ENCODE measurements at places on chromosomes 11 and 22.
A peak's percentile ranks its signal among the peaks of the same experiment; 100 is the strongest.

- DNase-seq = no peak
Measured at GRCh38 chr22:35212009-35212408, 45.3 kb upstream of the HMGXB4 start.

- DNase-seq = no peak
Measured at GRCh38 chr11:3203221-3204043, 15.2 kb downstream of the MRGPRG start.

- DNase-seq = no peak
Measured at GRCh38 chr11:117879516-117880480, 3.3 kb upstream of the FXYD6 start.

DNA sequence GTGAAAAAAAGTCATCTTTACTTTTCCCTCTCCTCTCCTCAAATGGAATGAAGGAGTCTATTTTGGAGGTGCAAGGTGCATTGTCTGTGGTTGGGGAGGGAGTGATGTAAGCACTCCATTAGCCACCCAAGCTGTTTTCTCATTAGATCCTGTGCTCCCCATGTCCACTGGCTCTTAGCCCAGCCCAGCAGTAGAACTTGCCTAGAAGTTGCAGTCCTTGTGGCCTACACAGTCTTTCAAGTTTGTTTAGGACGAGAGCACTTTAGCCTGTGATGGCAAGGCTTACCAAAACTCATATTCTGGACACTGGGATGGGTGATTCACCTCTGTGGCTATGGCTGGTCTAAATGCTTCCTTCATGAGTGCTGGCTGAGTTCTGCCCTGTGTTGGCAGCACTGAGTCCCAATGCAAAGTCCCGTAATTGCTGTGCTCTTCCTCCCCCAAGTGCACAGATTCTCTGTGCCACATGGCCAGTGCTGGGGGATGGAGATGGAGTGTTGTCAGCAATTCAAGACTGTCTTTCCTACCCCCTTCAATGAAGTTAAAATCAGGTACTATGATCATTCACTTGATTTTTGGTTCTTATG is 15.8 kb downstream of the SLC22A25 start:
- no peak for DNase-seq

DNA sequence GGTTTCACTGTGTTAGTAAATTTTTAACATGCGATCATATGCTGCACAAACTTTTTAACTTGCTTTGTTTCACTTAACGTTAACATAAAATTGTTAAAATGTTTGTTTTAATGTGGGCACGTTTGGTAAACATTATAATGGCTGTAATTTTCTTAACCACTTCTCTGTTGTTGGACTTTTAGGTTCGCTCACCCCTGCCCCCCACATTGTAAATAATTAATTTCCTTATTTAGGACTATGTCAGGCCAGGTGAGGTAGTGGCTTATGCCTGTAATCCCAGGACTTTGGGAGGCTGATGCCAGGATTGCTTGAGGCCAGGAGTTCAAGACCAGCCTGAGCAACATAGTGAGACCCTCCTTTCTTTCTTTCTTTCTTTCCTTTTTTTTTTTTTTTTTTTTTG is 6.7 kb upstream of the DIXDC1 start:
- DNase-seq = no peak

- DNase-seq = no peak
Measured at GRCh38 chr11:9172389-9172788, 81.0 kb upstream of the SCUBE2 start.

- DNase-seq = no peak
Measured at GRCh38 chr11:119763071-119763728, 34.2 kb upstream of the NECTIN1 start.

GRCh38 chr11:85165819-85166218 is 461.3 kb downstream of the DLG2 start:
- no peak for DNase-seq

DNA sequence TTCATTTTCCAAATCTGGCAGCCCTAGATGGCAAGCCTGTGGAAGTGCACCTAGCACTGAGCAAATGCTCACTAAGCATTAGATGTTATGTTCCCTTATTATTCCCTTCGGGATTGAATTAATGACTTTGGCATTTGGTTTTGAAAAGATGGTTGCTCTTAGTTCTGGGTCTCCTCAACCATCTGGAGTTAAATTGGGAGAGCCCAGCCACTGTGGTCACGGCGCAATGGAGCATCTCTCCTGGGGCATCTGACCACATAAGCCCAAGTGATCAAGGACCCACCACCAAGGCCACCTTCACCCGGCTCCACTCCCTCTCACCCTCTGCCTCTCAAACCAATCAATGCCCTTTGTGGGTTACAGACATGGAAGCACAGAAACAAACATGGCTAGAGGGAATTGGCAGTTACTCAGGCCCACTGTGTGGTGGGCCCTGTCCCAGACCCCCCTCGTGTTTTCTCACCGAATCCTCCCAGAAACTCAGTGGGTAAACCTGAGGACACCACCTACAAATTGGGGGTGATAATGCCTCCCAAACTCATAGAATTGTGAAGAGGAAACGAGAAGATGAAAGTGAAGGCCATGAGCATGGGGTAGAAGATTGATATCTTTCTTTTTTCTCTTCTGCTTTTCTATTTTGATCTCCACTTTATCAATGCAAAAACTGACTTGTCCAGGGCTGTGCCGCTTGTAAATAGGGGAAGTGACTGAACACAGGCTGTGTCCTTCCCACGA is 52.2 kb downstream of the IRAG1 start:
- DNase-seq = no peak

- peak; percentile 62 for DNase-seq
Measured at GRCh38 chr22:19892257-19892879, 37.7 kb upstream of the GNB1L start.

- no peak for DNase-seq
Measured at GRCh38 chr22:17990147-17990546, 34.2 kb downstream of the MICAL3 start.

GRCh38 chr11:124922831-124923230 is 3.8 kb downstream of the HEPN1 start:
- no peak for DNase-seq

- DNase-seq = no peak
Measured at GRCh38 chr11:102323542-102324251, 6.4 kb downstream of the BIRC3 start.

DNA sequence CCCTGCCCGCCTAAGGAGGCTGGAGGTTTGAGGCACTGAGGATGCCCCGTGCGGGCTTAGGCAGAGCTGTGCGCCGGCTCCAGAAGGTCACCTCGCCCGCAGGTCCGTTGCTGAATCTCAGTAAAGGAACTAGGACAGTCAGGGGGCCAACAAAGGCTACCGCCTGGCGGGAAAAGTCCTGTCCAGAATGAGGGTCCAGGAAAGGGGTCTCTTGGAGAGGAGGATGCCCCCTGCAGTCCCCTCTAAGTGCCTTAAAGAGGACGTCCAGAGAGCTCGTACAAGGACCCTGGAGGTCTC is 548 bp downstream of the PVALB start:
- no peak for DNase-seq

DNA sequence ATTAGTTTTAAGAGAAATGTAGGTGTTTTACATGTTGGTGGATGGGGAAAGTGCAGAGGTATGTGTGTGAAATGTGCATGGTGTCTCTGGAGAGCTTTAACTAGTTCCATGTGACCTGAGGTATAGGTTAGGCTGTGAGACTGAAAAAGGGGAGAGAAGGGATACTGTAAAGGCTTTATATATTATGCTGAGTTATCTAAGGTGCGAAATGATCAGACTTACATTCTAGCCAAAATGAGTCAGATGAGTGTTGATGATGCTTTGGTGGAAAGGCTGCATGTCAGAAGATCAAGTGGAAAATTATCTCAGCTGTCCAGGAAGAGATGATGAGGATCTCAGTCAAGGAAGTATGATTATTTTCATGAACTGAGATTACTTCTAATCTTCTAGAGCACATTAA is 15.8 kb downstream of the ACAT1 start:
- DNase-seq = no peak

DNA sequence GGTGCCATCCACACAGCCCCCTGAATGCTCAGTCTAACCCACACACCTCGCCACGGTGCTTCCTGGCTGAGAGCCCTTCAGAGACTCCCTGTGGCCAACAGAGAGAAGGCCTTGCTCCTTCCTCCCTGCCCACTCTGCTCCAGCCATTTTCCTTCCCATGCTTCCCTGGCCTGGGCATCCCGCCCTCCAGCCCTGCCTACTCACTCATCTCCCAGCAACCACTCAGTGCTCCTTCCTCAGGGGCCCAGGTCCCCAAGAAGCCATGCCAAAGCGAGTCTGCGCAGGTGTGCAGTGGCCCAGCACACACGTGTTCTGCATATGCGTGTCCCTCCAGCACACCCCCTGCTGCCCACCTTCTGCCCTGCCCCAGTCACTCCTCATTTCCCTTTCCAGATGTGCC is 56.4 kb downstream of the NECTIN1 start:
- DNase-seq = no peak

DNA sequence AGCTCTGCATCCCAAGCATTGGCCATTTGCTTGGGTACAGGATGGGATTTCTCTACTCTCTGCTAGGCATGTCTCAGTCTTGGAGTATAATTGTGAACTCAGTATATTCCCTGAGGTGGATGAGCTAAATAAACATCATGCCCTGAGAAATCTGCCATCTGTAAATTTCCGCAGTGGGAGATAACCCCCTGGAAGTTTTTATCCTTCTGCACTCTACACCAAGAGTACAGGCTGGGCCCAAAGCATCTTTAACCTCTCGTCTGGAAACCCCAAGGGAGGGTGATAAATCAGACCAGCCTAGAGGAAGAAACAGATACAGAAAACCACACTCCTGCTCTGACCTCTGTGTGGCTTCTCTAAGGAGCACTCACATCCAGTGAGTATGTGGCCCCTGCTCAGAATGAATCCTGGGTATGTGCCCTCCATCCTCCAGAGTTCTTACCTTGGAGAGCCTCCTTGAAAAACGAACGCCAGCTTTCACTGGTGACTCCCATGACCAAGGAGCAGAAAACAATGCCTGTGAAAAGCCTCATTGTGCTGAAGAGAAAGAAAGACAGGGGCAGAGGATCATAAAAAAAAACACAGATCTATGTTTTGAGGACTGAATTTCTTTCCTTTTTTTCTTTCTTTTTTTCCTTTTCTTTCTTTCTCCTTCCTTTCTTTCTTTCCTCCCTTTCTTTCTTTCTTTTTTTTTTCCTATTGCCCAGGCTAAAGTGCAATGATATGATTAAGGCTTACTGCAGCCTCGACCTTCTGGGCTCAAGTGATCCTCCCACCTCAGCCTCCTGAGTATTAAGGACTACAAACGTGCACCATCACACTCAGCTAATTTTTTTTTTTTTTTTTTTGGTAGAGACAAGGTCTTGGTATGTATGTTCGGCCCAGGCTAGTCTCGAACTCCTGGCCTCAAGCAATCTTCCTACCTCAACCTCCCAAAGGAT is 938 bp downstream of the SAA4 start:
- no peak for DNase-seq

DNA sequence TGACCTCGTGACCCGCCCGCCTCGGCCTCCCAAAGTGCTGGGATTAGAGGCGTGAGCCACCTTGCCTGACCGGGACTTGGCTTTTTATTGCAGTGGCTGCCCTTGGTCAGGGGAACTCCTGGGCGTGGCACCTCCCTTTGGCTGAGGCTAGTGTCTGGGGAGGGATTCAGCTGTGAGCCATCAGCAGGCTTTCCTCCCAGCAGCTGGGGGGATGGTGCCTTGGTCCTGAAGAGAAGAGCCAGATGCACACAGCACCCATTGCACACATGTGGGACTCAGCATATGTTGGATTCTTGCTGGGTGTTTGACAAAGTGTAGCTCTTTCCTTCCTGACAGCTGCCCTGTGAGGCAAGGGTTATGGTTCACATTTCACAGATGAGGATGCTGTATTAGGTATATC is 8.4 kb downstream of the CYTH4 start:
- no peak for DNase-seq

- DNase-seq = no peak
Measured at GRCh38 chr22:19728271-19728670, 4.9 kb downstream of the GP1BB start.

DNA sequence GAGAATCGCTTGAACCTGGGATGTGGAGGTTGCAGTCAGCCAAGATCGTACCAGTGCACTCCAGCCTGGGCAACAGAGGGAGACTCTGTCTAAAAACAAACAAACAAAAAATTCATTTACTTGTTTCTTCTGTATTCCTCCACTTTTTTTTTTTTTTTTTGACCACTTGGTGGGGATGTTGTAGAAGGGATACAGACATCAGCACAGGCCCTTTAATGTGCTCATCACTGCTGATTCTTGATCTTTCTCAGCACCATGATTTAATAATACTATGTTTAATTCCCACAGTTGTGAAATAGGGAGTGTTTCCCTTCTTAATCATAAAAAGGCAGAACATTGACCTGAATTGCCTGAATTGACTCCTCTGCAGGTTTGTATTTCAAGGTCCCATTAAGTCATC is 4.5 kb downstream of the TTC9C start:
- DNase-seq = no peak

DNA sequence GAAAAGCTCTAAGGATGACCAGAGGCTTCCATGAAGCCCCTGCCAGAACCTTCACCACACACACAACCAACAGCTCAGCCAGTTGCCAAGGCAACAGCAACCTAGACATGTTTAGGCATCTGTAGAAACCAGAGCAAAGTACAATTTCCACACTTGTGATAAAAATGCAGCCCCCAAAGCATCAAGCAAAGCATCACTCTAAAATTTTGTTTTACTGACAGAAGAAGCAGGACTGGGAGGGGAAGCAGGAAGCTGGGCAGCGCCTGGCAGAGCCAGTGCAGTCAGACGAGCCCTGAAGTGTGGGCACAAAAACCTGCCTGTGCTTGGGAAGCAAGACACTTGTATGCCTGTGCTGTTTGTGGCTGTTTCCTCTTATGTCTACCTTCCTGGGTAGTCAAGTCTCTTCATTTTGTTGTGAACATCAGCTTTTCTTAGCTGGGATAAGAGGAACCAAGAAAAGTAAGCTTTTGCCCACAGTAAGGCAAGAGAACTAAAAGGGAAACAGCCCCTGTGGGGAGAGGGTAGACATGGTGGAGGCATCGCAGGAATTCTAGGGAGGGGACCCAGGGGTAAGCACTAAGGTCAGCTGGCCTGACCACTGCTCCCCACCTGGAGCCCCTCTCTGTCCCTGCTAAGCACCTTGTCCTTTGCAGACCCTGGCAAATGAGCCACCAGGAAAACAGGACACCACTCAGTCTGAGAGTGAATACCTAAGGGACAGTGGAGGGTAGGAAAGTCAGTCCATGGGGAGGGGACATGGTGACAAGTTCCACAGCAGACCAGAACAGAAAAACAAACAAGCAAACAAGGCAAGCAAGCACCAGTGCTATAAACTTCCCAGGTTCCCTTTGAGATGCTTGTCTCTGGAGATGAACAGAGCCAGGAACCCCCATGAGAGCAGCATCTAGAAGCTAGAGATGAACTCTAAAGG is 13.4 kb downstream of the PACSIN2 start:
- no peak for DNase-seq

- DNase-seq = no peak
Measured at GRCh38 chr22:43628250-43628649, 183.9 kb downstream of the EFCAB6 start.

GRCh38 chr11:18461909-18462308 is 6.3 kb downstream of the LDHAL6A start:
- peak; percentile 9 for DNase-seq

GRCh38 chr11:117986981-117987574 is 884 bp downstream of the IL10RA start:
- DNase-seq = peak; percentile 61

GRCh38 chr11:116261606-116262005 is 511.2 kb downstream of the BUD13 start:
- DNase-seq = no peak

Measured in activated CD4-positive, alpha-beta T cell treated with anti-CD3 and anti-CD28 coated beads, Interleukin-2, amount 50 U/mL, for 48 hours (primary cell).